C1 segment of cervical spinal cord (tissue), 14 donors: ENCODE measurements at places on chromosomes 1 and 21.

DNA sequence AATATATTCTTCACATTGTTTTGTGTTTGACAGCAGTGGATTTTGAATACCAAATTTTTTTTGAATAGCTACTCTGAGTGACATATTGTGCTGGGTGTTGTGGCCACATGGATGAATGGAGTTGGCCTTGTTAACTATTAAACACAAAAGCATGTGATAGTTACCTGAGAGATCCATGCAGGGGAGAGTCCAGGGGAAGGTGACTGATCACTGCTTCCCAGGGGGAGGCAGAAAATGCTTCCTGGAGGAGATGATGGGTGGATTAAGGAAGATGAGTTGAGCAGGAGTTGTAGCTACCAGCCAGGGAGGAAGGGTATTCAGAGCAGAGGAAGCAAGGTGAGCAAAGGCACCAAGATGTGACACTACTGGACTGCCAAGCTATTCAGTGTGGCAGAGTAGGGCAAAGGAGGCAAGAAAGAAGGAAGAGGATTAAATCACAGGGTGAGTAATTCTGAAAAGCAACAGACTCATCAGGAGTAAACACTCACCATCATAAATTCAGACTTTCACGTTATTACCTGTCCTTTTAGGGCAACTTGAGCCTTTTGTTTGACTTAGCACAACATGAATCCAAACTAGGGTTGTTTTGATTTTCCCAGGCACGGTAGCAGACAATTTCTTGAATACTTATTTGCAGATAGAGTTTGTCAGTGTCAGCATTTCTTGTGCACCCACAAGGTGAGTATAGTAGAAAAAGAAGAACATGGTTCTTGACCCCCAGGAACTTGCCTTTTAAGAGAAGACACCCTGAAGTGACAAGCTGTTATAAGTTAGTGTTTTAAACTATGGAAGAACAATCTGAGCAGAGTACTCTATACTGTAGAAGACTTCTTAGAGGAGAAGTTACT, 4.2 kb downstream of the CD46 start:
- DNase-seq, result no peak

GRCh38 chr1:36475910-36476604, 6.7 kb downstream of the CSF3R start:
- no peak for DNase-seq

DNA sequence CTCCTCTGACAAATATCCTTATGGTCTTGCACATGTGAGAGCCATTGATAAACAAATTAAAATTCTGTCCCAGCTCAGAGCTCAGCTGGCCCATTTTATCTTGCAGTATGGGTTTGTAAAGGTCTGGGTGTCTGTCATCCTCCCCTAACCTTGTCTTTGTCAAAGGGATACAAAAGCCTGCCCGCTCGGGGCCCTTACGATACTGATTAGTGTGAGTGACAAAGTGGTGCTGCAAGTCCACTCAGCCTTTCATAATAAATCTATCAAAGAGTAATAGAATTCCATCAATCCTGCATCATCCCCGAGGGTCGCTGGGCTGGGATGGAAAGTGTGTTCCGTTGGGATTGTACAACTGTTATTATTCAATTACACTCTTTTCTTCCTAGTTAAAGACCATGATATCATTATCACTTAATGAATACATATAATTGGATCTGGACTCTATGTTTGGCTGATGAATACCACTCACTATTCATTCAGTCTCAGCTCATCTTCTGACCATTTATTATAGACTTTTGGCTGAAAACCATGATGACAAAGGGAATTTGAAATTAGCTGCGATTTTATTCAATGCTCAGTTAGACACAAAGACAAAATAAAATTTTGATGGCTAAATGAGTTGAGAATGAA, 122.5 kb upstream of the FOXD3 start:
- DNase-seq, result no peak

GRCh38 chr1:67348586-67349252, 41.0 kb downstream of the IL12RB2 start:
- DNase-seq, result no peak

- no peak for DNase-seq
Observed at GRCh38 chr1:88219521-88219920, 464.6 kb upstream of the PKN2 start.

DNA sequence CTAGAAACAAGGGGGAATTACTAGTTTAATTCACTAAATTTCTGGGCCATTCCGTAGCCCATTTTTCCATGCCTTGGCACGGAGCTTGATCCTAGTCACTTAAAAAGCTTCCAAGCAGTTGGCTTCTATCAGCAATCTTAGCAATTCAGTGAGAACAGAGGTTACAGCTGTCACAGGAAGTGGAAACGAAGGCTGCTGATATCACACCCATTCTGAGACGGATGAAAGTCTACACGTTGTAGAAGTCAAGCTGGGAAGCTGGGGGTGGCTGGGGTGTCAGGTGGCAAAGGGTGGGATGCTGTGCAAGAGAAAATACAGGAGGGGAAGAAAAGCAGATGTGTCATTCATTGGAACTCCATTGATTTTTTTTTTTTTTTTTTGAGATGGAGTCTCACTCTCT, 11.8 kb upstream of the STMN1 start:
- no peak for DNase-seq

GRCh38 chr21:36706482-36706852, 7.6 kb downstream of the SIM2 start:
- no peak for DNase-seq

DNA sequence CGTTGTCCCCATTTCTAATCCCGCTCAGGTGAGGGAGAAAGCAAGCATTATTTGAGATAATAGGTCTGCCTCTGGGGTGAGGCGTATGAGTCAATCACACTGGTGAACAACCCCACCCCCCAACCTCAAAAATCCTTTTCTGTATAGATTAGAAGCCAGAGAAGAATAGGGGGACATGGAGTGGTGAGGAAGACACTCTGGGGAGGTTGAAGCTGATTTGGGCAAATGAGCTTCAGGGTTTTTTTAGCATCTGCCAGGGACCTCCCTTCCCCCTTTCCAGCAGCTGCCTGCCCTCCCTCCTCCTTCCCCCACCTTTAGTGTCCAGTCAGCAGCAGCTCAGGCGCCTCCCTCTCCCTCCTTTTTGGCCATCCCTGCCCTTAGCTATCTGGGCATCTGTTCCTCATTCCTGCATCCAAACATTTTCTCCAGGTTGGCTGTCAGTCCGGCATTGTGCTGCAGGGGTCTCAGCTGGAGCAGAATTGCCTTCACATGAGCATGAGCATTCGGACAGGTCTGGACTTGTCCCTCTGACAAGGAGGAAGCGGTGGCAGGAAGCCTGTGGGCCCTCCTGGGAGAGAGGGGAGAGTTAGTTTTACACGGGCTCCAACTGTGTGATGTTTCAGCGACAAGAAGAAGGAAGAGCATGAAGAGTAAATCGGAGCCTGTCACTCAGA, 30.8 kb upstream of the PTGFRN start:
- DNase-seq, result peak; percentile 14

GRCh38 chr1:206684478-206685333, at the start of gene MAPKAPK2:
MAPKAPK2 (plus strand) TSS chr1:206684905; CDS start chr1:206685230, 325 bp downstream.
- no peak for DNase-seq

DNA sequence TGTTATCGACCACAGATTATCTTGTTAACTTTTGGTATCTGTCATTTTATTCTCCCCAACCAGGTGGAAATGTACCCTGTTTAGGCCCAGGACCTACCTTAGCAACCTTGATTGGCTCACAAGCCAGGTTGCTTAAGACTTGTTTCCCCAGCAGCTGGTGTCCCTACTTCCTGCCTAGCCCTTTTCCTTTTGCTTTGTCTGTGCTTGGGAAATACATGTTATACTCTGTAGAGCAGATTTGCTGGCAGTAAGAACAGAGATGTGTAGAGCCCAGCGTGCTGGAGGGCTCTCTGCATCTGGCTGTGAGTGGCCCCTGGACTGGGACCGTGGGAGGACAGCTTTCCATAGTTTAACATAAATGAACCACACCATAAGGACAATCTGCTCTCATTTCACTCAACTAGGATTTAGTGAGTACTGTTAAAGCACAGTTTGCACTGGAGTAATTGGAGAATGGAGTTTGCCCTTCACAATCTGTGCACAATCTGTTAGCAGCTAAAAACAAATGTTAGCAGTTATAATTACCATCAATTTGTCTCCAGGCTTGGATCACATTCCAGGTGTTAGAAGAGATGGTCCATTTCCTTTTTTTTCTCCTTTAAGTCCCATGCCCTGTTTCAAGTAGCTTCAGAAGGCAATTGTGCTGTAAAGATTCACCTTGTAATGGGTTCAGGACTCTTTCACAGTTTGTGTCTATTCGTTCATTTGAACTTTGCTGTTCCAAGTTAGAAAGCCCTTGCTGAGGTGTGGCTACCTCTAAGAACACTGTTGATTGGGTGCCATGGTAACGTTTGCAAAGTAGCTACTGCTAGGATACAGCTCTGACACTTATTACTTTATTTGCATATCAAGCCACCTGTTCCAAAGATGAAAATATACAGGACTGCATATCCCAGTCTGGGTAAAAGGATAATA, at the start of gene APOBEC4:
TSS of gene APOBEC4 (minus strand) at position 770 of the 915 bp plus-strand sequence. CDS start 4,535 bp downstream, outside the sequence.
- DNase-seq, result no peak

DNA sequence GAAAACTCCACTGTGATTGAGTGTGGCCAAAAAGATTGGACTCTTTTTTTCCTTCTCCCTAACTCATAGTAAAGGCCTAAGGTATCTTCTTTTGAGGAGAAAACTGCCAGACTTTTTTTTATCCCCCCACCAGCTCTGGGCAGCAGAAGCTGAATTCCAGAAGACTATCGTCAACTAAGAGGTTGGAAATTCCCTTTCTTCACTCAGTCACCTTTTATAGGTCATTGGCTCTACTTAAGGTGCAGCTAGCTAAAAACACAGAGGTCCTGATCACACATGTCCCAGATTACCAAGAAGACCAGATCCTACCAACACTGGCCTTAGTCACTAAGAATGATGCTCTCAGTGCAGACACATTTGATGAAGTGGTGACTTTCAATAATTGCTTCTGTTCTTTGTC, 1441.2 kb downstream of the PLA2G4A start:
- DNase-seq, result no peak

DNA sequence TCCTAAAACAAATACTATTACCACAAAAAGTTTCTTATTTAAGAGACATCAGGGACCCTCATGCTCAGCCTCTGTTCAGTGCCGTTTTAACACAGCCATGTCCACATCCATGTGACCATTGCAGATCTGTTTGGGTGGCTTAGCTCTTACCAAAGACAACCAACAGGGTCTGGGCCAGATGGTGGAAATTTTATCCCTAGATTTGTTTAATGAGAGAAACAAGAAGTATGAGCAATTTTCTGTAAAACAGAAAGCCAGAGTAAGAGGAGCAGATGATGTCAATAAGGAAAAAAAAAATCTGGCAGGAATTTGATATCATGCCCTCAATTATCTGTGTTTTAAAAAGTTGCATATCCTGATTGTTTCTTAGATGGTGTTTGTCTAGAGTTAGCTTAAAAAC, 299.9 kb downstream of the TM2D1 start:
- DNase-seq, result no peak

- no peak for DNase-seq
Observed at GRCh38 chr1:84847253-84848250, 45.5 kb downstream of the LPAR3 start.
